ENCODE measurements at places on chromosomes 16 and 17.

GRCh38 chr16:85303354-85303883 is 191.1 kb upstream of the CIBAR2 start:
- no peak for DNase-seq

- DNase-seq = no peak
Measured at GRCh38 chr16:46717692-46718091, 28.2 kb downstream of the ORC6 start.

GRCh38 chr16:82037666-82038065 is 2.6 kb downstream of the HSD17B2 start:
- no peak for DNase-seq

DNA sequence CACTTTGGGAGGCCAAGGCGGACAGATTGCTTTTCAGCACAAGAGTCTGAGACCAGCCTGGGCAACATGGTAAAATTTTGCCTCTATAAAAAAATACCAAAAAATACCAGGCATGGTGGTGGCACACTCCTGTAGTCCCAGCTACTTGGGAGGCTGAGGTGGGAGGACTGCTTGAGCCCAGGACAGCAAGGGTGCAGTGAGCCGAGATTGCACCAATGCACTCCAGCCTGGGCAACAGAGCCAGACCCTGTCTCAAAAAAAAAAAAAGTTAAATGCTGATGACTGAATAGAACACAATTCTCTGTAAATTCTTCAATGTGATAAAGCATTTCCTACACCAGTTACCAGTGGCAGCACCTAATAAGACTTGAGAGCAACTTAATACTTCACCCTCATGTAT is 65.7 kb downstream of the KANSL1 start:
- no peak for DNase-seq

DNA sequence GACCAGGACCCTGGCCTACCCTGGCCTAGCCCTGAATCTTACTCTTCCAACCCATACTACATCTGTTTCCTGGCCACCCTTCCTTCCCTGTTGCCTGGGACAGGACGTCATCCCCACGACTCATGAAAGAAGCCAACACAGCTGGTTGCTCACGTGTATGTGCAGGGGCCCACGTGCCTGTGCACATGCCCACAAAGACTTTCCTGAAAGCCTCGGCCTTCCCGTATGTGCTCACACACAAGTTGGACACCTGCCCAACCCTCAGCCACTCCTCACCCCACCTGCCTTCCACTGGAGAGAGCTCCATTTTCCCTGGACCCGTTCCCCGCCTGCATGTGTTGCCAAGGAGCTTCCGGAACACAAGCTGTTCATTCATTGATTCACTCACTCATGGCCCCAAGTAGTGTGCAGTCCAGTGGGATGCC is 7.0 kb downstream of the PLXDC1 start:
- DNase-seq = peak; percentile 62

Data from HS-5 (cell line).